NCI-H1436 treated with DMSO at 0.1 percent for 48 hours (cell line): ENCODE measurements at places on chromosomes 4 and X.

DNA sequence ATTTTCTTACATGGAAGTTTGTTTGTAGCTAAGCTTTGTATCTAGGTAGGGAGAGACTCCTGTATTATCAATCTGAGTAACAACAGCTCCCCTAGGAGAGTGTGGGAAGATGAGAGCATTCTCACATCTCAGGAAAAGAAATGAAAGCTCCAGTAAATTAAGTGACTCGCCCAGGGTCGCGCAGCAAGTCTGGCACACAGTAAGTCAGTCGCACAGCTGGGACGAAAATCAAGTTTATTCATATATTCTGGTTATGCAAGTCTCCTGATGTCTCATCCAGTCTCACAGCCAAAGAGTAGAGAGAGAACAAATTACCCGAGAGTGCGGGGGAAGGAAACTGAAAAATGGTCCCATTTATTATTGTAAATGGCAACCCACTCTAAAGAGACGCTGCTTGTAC, 216.1 kb downstream of the STK32B start:
- no peak for DNase-seq

GRCh38 chrX:34886011-34886410, 56.6 kb upstream of the FAM47B start:
- no peak for DNase-seq

DNA sequence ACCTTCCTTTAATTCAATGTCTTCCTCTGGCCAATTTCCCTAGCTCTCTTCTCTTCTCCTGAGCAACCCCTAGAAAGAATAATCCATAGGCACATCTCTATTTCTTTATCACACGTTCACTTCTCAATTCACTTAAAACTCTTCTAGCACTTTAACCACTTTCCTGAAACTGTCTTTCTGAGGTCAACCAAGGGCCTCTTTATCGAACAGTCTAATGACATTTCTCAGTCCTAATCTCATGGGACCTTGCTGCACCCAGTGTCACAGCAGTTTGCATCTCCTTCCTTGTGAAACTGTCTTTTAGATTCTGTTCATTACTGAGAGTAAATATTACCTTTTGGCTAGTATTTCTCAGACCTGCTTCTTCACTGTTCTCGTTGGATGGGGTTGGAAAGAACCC, 285.3 kb upstream of the RASGEF1B start:
- no peak for DNase-seq

- DNase-seq = no peak
These were observed 11.7 kb upstream of the TMEM156 start for GRCh38 chr4:39043861-39044363.

GRCh38 chr4:8540072-8540471, 40.1 kb upstream of the GPR78 start:
- DNase-seq = no peak

DNA sequence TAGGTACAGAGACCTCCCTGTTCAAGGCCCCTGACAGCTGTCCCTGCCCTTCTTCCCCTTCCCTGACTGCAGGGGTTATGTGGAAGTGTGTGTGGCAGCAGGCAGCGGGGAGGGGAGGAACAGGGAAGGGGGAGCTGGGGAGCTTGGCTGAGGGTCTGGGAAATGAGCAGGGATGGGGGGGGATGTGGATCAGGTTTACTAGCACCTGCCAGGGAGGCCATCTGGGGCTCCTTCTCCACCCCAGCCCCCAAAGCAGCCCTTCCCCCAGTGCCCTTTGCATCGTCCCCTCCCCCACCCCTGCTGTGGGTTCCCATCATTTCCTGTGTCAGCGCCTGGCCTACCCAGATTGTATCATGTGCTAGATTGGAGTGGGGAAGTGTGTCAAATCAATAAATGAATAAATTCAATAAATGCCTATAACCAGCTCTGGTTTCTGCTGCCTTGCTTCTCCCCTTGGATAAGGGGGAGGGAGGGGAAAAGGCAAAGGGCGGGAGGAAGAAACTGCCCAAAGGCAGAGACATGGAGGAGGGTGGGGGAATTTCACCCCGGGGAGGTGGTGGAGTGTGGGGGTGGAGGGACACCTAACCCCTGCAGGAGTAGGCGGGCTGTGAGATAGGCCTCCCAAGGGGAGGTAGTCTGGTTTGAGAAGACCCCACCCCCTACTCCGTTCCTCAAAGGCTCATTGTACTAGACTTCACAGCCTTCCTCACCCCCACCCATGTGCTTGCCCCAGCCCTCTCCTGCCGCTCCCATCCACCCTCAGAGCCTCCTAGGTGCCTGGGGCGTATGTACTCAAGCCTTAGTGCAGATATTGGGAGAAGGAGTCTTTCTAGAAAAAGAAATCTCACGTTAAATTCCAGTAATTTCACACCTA, 3.2 kb downstream of the CXorf65 start:
- DNase-seq = peak; percentile 47

DNA sequence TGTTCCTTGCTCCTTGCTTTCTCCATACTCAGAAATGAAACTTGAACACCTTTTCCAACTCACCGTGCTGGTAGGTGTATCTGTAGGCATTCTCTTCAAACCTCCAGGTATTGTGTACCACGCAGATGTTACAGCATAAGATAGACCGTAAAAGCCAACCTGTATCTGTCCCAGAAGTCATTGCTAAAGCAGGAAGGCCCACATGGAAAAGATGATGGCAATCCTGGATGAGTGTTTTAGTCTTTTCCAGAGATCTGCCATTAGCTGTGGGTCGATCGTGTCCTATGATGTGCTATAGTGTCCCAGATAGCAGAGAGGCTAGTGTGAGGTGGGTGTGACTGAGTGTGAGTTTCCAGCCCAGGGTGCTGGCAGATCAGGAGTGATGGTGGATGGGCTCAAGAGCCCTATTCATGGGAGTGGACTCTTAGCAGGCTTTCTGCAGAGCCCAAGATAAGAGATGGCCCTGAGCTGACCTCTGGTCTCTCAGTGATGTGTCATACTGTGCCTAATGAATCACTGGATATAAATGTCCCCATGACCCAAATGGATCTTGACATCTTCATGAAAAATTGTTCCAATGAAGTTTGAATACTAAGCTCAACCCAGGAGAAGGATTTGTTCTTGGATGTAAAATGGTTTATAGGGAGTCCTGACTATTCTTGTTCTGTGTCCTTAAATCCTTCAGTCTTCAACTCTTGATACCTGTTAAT, 69.1 kb upstream of the WDR1 start:
- DNase-seq = no peak

DNA sequence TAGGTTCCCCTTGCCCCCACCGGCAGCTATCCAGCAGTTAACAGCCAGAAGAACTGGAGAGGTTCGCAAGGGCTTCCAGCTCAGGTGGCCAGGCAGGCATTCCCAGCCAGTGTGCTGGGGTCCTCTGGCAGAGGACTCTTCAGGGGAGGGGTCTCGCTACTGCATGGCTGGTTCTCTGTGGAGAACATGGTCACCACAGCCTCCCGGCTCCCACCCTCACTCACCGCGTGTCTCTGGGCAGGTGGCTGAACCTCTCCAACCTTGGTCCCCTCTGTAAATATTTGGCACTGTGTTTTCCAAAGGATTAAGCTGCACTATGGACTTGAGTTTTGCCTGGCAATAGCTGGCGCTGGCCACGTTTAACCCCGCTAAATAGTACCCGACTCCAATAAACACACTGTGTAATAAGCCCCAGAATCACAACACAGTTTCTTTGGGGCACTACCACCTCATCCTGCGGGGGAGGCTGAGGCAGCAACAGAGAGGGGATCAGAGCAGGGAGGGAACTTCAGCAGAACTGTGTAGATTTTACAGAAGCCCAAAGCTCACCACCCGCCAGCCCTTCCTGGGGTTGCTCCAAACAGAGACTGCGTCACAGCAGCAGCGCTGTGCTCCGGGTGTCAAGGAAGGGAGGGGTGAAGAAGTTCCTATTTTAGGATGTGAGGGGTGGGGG, 15.2 kb downstream of the BCOR start:
- DNase-seq = no peak

DNA sequence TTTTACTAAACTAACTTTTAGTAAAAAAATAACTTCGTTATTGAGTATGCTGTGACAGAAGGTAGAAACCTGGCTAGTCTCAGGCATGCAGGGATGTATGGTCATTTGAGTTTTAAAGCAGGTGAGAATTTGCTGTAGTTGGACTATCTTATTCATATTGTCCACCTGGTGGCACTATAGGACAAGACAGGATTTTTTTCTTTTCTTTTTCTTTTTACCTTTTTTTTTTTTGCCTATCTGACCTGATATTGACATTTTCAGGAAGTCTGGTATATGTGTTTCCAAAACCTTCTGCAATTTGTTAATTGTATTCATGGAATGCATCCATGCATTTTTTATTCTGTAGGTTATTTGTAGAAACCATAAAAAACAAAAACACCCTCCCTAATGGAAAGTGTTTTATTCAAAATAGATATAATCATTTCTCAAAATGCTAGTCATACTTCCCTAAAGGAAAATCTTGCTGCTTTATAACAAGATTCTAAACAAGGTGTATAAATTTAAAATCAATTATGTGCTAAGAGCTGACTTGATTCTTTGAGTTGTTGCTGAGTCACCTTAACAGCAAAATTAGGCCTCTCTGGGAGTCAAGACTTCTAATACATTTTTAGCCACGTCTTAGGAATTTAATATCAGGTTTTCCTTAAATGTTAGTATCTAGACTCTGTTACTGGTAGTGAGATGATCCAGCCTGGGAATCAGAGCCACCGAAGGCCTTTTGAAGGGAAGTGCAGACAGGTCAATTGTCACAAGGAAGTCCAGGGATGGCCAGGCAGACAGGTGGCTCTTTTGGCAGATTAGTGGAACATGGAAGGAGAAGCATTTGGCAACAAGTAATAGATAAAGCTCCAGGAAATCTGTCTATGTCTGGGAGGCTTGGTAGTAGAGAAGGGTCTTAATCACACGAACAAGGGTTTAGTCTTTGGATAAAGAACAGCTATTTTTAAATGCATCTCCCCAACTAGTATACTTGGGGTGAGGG, 201.3 kb upstream of the GNPDA2 start:
- DNase-seq = no peak

DNA sequence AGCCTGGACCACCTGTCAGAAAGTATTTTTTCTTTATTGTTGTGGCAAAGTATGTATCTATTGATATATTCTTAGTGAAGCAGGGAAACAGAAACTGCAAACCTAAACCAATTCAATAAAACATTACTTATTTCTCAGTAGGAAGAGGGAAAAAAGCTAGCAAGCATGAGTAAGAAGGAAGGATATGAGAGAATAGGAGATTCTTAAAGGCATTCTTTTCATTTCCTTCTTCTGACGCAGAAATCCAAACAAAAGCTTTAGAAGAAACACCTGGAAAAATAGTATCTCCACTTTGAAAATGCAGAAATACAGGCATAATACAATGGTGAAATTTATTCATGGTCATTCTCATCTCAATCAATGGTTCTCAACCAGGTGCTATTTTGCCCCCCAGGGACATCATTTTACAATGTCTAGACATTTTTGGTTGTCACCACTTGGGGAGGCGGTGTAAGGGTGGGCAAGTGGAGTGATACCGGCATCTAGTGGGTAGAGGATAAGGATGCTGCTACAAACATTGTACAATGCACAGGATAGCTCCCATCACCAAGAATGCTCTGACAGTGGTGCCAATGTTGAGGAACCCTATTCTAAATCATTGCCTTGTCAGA, 21.7 kb upstream of the ATXN3L start:
- DNase-seq = no peak
